ENCODE measurements at places on chromosomes 7 and 10.

- no peak for DNase-seq
Observed at GRCh38 chr7:70659263-70659662, 472.7 kb upstream of the GALNT17 start.

DNA sequence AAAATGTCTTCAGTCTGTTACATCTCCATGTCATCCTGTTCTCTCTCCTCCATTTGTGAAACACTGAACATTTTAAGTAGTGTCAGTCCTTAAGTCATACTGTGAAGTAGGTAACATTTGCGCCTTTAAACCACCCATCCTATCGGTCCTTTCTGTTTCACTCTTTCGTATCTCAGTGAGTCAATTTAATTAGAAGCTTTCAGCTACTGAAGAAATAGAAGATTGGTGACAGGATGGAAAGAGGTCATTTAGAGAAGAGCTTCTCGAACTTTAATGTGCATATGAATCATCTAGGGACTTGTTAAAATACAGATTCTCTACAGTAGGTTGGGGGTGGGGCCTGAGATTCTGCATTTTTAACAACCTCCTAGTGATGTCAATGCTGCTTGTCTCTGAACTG lies 113.4 kb downstream of the SRI start:
- no peak for DNase-seq

GRCh38 chr10:67464278-67464677 lies 231.7 kb downstream of the CTNNA3 start:
- DNase-seq = no peak

DNA sequence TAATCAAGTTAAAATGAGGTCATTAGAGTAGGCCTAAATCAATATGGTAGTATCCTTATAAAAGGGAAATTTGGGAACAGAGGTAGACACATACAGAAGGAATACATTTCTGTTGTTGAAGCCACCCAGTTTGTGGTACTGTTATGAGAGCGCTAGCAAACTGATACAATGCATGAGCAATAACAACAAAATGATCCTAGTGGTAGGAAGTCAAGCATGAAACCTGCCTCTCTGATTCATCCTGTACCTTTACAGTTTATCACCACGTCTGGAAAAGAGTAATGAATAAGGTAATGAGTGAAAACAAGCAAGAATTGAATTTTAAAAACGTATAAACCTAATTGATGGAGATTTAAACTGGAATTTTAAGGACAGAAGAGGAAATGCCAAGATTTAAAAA lies 217.2 kb downstream of the PCLO start:
- DNase-seq = no peak

DNA sequence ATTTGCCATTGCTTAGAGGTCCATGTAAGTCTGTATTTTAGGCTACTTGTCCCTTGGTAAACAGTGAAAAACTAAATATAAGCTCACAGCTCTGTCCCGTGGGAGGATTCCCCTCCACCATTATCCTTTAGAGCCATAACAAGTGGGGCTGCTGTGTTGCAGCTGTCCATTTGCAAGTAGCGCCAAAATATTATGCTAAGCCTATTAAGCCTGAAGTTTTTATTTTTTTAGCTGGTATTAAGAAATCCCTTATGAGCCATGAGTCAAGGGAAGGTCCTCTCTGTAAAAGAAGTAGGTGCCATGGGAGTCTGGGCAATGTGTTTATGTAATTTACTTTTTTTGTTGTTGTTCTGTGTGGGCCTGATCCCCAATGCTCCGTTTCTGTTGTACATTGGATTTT lies 183.9 kb downstream of the THSD7A start:
- DNase-seq = no peak

DNA sequence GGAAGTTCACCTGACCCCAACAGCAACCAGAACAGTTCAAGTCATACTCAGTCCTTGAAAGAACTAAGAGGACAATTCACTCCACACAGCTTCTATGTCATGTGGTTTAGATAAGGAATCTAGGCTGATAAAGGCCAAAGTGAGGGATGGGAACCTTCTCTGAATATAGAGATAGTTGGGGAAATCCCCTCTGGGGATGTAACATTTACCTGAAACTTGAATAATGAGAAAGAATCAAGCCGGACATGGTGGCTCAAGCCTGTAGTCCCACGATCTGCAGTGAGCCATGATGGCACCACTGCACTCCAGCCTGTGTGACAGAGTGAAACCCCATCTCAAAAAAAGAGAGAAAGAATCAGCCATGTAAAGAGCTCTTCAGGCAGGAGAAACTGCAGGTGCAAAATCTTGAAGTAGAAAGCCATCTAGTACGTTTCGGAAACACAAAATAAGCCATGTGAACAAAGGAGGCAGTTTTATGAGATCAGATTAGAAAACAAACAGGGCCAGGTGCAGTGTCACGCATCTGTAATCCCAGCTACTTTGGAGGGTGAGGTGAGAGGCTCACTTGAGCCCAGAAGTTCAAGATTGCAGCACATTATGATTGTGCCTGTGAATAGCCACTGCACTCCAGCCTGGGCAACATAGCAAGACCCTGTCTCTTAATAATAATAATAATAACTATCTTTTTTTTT lies 4.5 kb upstream of the DNMBP start:
- DNase-seq = no peak

GRCh38 chr7:4745971-4746919 lies 29.2 kb upstream of the AP5Z1 start:
- peak; percentile 44 for DNase-seq

DNA sequence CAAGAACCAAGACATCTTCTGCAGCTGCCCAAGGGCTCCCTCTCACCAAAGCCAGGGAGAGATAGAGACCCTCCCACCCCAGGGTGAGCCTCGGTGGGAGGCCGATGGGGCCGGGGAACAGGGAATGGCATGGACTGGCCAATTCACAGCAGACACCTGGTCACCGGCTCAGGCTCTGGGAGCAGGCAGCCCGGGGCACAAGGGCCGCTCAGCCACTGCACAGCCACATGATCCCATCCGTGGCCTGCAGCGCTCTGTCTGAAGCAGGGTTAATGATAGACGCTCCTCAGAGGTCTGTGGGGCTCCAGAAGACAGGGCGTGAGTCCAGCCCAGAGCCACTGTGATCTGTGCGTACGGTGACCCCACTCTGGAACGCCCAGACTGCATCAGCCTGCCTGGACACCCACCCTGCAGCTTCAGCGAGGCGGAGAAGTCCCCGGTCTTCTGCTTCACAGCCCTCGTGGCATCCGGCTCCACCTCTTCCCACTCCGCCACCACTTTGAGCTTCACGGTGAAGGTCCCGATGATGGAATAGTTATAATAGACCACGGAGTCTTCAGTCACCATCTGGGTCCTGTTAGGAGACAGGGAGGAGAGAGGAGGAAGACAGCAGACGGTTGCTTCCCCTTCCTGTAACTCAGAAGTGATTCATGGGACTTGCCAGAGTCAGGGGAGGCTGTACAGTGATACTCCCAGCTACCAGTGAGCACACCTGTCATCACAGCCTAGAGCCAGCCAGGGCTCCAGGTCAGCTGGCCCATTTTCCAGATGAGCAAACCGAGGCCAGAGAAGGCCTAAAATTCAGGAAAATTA lies 14.0 kb downstream of the TMEM130 start:
- DNase-seq = no peak

- no peak for DNase-seq
Observed at GRCh38 chr7:117775801-117776200, 97.4 kb downstream of the CTTNBP2 start.

DNA sequence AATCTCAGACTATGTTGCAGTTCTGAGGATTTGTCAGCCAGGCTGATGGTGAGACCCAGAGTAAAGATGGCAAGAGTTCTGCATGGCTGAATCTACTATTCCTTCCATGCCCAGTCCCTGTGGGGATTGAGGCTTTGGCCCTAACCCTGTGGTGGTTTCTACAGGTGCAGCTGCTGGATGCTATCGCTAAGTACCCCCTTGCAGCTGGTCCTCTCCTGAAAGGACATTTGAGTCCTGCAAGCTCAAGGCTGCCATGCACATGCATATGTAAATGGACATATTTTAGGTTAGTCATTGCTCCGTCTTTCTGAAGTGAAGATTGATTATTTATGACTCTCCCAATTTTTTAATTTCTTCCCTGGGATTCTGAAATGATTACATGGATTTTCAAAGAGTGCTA lies 1122.2 kb upstream of the CELF2 start:
- DNase-seq = no peak

DNA sequence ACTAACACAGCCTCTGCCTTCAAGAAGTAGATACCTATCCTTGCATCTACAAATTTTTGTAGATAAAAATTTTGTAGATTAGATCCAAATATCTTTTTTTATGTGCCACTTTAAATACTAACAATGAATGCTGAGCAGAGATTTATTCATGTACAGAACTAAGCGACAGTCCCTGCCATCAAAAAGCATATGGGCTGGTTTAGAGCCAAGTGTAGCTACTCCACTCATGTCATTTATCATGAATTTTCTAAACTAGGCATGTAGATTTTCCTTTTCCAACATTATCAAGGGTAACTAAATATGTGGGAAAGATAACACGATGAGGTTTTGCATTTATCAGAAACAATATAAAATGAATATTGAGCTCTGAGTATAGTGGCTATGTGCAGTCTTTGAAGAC lies 857.5 kb downstream of the XPNPEP1 start:
- no peak for DNase-seq

All from NCI-H460 (cell line).